NCI-H2081 (cell line): ENCODE measurements at places on chromosomes 12 and 14.
A peak's percentile ranks its signal among the peaks of the same experiment; 100 is the strongest.

DNA sequence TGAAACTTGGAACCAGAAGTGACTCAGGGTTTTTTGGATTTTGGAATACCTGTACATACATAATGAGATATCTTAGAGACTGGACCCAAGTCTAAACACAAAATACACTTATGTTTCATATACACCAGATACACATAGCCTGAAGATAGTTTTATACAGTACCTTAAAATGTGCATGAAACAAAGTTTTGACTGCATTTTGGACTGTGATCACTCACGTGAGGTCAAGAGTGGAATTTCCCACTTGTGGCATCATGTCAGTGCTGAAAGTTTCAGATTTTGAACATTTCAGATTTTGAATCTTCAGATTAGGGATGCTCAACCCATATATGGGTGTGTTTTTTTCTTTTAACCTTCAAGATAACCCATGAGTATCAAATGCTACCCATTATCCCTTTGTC is 6.6 kb downstream of the SBNO1 start:
- DNase-seq = no peak

GRCh38 chr12:12999271-12999958 is 650 bp downstream of the HEBP1 start:
- no peak for DNase-seq

GRCh38 chr14:95564060-95564459 is 29.2 kb downstream of the GLRX5 start:
- no peak for DNase-seq

DNA sequence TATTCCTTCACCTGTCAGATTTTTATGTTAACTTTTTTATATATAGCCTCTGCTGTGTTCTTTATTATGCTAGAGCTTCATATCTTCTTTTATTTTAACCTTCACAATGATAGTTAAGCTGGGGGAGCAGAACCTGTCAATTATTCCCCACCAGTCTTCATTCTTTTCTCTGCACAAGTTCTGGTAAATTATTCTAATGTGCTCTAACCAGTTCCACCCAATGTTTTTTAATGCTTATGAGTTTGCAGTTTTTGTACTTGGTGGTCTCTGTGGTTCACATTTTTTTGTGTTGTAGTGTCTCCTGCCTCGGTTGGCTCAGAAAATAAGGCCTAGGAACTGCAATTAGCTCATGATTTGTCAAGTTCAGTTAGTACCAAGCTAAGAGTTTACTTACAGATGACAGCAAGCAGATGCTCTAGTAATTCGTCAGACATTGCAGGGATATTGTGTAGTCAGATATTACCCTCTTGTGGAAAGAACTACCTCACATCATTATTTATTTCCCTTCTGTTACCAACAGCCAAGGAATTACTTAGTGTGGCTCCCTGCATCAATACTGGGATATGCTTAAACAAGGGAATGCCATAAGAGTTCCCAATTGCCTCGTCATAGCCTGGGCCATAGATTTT is 14.5 kb downstream of the DYRK2 start:
- DNase-seq = no peak

- no peak for DNase-seq
Measured at GRCh38 chr12:66885115-66885875, 206.4 kb upstream of the GRIP1 start.

DNA sequence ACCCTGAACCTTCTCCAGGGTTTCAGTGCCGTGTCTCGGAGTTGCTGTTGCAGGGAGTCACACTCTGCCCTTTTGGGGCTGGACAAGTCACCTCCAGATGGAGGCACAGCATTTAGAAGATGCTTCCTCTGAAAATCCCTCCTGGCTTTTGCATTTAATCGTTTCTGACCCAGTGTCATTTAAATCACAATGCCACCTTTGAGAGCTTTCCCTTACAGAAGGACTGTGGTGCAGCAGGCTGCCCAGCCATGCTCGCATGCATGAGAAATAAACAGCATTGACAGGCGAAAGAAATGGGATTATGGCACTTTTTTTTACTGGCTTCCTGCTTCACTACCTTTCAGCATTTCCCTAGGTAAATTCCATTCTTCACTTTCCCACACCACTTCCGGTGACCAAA is 113.4 kb upstream of the DYRK2 start:
- DNase-seq = no peak

GRCh38 chr12:55717011-55718007 is 1.5 kb downstream of the BLOC1S1 start:
- DNase-seq = no peak

DNA sequence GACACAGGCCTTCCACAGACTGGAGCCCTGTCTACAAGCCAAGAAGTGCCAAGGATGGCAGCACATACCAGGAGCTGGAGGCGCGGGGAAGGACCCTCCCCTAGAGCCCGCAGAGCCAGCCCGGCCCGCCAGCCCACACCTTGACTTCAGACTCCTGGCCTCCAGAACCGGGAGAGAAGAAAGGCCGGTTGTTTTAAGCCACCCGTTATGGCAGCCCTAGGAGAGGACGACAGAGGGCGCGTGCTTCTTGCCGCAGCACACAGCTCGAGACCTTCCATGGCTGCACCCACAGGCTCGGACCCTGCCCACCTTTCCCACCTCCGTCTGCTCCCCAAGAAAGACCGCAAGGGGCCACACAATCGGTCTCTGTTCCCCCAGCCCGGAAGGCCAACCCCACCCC is 53.7 kb downstream of the RNF34 start:
- no peak for DNase-seq

GRCh38 chr12:122943196-122943595 is 23.1 kb downstream of the ABCB9 start:
- no peak for DNase-seq

GRCh38 chr12:29653286-29653685 is 130.5 kb downstream of the TMTC1 start:
- DNase-seq = no peak

DNA sequence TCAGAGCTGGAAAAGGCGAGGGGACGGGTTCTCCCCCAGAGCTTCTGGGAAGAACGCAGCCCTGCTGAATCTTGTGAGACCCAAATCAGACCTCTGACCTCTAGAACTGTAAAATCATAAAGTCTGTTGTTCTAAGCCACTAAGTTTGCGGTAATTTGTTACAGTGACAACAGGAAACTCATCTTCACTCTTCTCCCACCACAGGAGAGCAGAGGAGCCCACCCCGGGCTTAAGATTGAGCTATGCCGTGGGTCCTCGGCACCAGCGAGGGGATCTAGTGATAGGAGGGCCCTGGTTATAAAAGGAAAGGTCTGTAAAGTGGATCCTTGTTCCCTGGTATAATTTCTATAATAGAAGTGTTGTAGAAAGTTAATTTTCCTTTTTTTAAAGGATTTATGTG is 7.6 kb downstream of the MLXIP start:
- DNase-seq = no peak

DNA sequence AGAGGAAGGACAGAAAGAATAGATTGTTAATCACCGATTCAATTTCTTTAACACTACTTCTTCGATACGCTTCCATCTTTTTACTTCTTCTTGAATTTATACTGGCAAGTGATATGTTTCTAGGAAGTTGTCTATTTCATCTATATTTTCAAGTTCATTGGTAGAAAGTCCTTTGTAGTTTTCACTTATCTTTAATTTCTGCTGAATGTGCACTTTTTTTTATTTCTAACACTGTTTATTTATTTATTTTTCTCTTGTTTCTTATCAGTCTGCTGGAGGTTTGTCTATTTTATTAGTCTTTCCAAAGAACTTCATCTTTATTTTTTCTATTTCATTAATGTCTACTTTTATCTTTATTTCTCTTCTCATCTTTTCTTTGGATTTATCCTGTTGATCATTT is 63.6 kb downstream of the SIX1 start:
- no peak for DNase-seq

DNA sequence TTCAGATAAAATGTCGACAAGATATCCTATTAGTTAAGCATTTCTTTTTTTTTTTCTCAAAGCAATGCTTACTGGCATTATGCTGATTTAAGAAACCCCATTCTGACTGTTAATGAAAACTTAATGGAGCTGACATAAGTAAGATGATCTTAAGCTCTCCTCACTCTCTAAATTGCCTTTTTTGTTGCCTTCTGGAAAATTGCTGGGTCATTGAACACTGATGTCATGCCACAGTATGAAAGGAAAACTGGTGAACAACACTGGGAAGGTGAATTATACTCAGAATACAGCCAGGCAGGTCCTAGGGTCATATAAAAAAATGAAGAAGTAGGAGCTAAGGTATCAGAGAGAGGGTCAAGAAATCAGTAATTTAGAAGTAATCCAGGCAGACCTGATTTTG is 179.9 kb downstream of the BTG1 start:
- no peak for DNase-seq

DNA sequence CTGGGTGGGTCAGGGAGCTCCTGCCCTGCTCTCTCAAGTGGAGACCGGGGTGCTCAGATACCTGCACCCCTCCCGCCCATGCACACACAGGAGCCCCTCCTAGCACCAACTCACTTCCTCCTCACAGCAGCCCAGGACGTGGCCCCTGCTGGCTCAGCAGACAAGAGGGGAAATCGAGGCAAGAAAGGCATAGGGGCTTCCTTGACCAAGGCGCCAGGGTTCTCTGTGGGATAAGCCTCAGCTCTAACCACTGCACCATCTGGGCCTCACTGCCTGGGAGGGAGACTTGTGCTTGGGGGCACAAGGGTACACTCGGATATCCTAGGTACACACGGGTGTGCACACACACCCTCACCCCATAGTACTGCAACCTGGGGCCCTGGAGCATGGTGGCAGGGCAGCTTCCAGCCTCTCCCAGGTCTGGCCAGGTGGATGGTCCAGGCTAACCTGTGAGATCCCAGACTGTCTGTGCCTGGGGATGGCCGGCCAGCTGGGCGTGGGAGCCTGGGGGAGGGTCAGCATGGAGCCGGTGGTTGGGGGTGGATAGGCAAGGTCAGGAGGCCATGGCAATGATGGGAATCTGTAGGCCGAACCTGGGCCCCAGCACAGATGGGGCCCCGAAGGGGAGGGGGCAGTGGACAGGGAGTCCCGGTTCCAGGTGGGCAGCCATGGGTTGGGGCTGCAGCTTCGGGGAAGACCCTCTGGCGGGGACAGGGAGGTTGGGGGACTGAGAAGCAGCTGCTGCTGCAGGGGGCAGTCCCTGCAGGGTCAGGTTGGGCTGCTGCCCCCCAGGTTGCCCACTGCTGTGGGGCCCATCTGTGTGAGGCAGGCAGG is 312.4 kb downstream of the TMEM121 start:
- no peak for DNase-seq

DNA sequence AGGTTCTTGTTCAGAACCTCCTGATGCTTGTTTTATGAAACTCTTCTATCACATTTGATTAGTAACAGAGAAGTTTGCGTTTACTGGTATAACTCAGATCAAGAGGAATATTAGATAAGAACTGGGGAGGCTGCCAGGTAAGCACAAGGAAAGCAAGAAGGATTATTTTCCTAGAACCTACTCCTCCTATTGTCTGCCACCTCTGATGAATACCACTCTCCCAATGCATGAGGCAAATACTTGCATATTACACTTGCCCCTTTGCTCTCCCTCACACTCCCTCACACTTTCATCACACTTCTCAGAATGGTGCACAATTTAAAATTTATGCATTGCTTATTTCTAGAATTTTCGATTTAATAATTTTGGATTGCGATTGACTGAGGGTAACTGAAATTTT is 43.6 kb downstream of the LIN7A start:
- DNase-seq = no peak

DNA sequence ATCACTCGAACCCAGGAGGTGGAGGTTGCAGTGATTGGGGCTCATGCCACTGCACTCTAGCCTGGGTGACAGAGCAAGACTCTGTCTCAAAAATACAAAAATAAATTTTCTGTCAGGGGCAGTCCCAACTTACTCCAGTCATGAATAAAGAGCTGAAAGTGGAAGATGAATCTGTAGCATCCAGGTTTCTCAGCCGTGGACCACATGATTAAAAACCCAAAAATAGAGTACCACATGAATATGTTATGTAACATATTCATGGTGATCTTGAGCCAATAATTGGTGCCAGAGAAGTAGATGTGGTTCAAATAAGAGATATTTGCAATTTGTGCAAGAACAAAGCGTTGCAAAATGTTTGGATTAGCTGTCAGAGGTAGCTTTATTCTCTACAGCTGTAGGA is 23.1 kb downstream of the SPIC start:
- no peak for DNase-seq

DNA sequence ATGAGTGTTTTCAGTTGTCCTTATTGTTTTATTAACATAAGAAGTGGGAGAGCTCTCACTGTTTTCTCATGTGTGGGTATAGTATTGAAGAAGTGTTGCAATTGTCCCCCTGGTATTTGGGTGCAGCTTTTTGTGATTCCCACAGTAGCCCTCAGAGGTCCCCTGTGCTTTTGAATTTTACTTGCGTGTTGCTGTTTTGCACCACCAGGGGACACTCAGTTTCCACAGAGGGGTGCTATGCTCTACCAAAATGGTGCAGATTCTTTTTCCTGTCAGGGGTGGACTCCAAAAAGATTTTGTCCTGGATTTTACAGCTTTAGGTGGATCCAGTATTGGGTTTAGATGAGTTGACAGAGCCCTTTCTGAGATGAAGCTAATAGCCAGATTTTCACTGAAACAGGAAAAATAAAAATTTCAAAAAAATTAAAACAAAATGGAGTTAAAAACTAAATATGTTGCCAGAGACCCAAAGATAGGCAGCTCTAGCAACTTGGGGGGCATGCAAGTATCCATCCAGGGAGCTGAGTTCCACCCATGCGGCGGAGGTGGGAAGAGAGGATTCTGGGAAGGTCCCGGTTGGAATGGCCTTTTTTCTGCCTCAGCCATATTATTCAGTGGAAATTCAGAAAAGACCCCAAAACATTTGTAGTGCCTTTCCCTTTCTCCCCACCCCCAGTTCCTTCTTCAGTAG is 50.2 kb downstream of the TTLL5 start:
- DNase-seq = peak; percentile 33

DNA sequence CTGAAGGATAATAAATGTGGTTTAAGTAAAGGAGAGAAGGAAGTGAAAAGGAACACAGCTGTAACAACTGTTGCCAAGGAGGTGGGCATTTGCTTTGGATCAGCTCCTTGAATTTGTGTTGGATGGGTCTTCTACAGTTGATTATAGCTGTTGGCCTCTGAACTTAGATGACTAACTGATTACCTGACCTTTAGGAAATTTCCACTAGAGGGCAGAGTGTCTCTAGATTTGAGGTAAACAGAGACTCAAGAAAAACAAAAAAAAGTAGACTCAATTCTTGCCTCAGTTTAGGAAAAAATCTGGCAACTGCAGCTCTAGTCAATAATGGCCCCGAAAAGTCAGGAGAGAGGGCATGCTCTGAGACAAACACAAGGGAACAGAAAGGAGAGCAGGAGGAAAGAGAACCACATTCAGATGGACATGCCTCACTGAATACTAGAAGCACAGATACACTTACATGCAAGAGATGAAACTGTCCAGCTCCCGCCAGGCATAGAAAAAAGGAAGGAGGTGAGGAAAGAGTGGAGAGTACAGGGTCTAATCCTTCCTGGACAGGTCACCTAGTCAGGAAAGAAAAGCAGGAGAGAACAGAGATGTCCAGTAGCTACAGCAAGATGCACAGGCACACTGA is 20.6 kb downstream of the COX14 start:
- no peak for DNase-seq

GRCh38 chr12:104886418-104887401 is 71.4 kb downstream of the SLC41A2 start:
- DNase-seq = peak; percentile 22
